Inflammatory macrophage (primary cell): ENCODE measurements at places on chromosomes 4 and X.
A peak's percentile ranks its signal among the peaks of the same experiment; 100 is the strongest.

- DNase-seq = no peak
Observed at GRCh38 chr4:114093221-114093715, 113.8 kb upstream of the ARSJ start.

DNA sequence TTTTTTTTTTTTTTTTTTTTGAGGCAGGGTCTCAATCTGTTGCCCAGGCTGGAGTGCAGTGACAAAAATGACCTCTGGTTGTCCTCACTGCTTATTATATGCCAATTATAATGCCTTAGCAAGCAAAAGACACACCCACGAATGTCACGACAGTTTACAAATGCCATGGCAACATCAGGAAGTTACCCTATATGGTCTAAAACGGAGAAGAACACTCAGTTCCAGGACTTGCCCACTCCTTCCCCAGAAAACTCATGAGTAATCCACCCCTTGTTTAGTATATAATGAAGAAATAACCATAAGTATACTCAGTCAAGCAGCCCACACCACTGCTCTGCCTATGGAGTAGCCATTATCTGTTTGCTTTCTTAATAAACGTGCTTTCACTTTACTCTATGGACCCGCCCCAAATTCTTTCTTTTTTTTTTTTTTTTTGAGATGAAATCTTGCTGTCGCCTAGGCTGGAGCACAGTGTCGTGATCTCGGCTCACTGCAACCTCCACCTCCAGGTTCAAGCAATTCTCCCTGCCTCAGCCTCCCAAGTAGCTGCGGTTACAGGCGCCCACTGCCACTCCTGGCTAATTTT lies 106.2 kb downstream of the SMIM20 start:
- peak; percentile 97 for DNase-seq

- DNase-seq = no peak
Observed at GRCh38 chrX:44480591-44480990, 62.1 kb downstream of the FUNDC1 start.

- DNase-seq = no peak
Observed at GRCh38 chrX:7062276-7062675, 85.2 kb upstream of the STS start.

DNA sequence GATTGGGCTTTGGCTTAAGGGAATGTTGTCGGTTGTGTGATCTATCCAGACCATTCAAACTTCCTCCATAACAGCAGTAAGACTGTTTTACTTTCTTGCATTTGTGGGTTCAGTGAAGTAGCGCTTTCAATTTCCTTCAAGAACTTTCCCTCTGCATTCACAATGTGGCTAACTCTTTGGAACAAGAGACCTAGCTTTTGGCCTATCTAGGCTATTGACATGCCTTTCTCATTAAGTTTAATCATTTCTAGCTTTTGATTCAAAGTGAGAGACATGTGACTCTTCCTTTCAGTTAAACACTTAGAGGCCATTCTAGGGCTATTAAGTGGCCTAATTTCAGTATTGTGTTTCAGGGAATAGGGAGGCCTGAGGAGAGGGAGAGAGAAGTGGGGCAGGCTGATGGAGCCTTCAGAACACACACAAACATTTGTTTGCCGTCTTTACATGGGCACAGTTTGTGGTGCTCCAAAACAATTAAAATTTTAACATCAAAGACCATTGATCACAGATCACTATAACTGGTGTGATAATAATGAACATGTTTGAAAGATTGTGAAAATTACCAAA lies 34.1 kb downstream of the ADH5 start:
- no peak for DNase-seq

DNA sequence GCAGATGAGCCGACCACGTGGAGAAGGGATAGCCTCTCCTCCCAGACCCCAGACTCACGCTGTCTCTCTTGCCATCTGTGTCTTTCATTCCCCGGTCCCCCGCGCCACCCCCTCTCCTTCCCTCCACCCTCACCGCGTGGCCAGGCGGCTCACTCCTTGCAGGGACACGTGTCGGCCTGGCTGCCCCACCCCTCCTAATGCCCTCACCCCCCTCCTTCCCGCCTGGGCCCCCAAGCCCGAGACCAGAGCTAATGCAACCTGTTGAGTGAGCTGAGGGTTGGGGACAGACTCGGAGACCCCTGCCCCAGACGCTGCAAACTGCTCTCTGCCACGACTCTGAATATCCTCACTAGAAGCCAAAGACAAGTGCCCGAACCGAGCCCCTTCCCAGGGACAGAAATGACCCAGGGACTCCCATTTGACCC lies 1.8 kb downstream of the SLC38A5 start:
- DNase-seq = no peak

DNA sequence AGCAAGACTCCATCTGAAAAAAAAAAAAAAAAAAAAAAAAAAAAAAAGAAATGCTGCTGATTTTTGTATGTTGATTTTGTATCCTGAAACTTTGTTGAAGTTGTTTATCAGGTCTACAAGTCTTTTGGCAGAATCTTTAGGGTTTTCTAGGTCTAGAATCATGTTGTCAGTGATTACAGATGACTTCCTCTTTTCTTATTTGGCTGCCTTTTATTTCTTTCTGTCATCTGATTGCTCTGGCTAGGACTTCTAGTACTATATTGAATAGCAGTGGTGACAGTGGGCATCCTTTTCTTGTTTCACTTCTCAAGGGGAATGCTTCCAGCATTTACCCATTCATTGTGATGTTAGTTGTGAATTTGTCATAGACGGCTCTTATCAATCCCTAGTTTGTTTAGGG lies 334.4 kb downstream of the SPRY1 start:
- no peak for DNase-seq

DNA sequence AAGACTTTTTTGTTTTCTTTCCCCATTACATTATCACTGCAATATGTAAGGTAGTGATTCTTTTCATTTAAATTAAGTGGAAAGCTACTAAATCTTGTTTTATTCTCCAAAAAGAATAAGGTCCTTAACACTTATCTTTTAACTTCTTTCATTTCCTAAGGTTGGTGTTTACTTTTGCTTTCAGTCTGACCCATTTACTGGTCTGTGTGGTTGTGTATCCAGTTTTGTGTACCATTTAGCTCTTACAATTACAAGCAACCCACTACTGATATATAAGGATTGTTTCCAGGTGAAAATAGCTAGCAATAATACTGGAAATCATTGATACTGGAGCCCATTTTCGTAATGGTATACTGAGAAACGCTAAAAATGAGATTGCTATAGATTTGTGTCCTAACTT lies 123.1 kb upstream of the CXorf66 start:
- DNase-seq = no peak

- DNase-seq = no peak
Observed at GRCh38 chr4:22179124-22179874, 230.7 kb upstream of the KCNIP4 start.

GRCh38 chr4:80033581-80033980 lies 39.4 kb downstream of the ANTXR2 start:
- no peak for DNase-seq

DNA sequence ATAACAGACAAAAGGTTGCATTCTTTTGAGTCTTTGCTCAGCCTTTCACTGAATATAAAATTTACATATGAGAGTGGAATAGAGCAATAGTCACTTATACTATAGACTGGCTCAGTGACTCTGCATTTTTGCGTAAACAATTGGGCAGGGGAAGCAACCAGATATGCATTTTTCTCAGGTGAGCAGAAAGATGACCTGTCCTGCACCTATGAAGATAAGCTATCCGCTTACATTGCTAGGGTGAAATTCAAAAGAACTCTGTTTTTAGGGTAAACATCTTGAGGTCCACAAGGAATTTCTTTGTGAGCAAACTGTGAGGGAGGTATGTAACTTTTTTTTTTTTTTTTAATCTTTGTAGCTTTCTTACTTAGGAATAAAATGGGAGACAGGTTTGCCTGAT lies 602.4 kb upstream of the PRKX start:
- DNase-seq = no peak

GRCh38 chr4:7978489-7978888 lies 38.8 kb upstream of the AFAP1 start:
- no peak for DNase-seq

- DNase-seq = no peak
Observed at GRCh38 chr4:4719436-4719835, 140.0 kb upstream of the MSX1 start.

DNA sequence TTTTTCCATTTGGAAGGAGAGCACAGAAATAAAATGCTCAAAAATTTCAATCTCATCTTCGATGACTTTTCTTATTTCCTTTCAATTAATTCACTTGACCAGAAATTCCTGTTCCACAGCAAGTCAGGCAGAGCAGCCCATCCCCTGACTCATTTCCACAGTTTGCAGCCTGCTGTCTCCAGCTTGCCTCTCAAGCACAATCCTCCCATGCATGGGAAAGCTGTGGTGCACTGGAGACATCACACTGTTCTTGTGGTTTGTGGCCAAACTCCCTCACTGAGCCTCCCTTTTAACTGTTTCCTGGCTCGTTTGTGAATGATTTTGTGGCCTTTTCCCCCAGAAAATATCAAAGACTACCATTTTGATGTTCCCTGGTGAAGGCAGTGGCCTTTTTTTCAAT lies 114.0 kb upstream of the ENPEP start:
- DNase-seq = no peak

DNA sequence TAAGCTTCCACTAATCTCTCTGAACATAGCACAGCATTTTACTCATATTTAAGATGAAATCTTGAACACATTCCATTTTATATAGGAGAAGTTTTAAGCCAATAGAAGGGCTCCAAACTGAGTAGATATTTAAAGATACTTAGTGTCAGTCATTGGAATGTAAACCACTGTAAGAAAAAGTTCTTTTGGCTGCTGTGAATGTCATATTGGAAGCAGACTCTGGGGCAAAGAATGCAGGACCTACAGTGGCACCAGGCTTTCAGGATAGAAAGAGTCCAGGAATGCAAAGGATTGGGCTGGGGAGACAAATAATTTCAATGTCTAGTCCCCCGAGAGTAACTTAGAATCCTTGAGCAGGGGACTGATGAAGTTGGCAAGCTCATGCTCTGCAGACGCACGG lies 1047.7 kb downstream of the STIM2 start:
- DNase-seq = no peak

DNA sequence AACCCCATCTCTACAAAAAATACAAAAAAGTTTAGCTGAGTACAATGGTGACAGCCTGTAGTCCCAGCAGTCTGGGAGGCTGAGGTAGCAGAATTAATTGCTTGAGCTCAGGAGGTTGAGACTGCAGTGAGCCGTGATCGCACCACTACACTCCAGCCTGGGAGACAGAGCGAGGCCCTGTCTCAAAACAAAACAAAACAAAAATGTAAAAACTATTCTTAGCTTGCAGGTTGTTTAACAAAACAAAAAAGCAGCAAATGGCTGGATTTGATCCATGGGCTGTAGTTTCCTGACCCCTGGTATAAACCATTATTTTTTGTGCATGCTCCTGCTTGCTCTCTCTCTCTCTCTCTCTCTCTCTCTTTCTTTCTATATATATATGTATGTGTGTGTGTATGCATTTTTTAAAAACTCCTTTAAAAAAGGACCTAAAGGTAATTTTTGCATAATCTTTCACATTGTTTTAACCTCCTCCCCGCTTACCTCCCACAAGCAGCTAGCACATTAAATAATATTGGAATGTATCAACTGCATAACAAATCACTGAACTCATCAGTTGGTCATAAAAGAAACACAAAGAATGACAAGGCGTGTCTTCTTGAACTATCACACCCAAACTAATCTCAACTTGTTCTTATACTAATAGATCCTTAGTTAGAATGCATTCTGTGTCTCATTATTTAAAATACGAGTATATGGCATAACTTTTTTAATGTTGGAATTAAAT lies 4.8 kb downstream of the AREG start:
- no peak for DNase-seq

GRCh38 chr4:186078981-186079638 lies 10.2 kb downstream of the TLR3 start:
- no peak for DNase-seq

DNA sequence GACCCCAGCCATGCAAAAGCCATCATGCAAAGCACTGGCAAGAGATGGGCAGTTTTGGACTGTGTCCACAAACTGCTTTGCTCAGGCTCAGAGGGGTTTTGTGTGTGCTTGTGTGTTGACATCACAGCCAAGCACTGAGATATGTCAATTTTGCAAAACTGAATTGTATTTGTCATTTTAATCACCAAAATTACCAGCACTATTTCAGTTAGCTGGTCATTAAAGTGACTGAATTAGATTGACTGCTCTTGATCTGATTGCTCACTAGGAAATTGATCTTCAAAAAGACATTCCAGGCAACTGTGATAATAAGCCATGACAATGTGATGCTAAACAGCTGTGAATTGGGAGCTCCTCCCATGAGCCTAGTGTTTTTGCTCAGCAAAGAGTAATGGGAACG lies 337.3 kb upstream of the GNPDA2 start:
- DNase-seq = no peak

GRCh38 chr4:98481167-98481566 lies 177.2 kb downstream of the TSPAN5 start:
- no peak for DNase-seq

GRCh38 chr4:121156822-121157769 lies 7.0 kb downstream of the TNIP3 start:
- peak; percentile 91 for DNase-seq

- no peak for DNase-seq
Observed at GRCh38 chrX:78111140-78111931, 7.3 kb downstream of the PGK1 start.

- DNase-seq = no peak
Observed at GRCh38 chr4:2045518-2045951, 13.6 kb upstream of the NAT8L start.

GRCh38 chr4:47704693-47705325 lies 133.1 kb downstream of the CORIN start:
- no peak for DNase-seq

GRCh38 chrX:49754233-49754857 lies 58.6 kb upstream of the PAGE1 start:
- peak; percentile 59 for DNase-seq

DNA sequence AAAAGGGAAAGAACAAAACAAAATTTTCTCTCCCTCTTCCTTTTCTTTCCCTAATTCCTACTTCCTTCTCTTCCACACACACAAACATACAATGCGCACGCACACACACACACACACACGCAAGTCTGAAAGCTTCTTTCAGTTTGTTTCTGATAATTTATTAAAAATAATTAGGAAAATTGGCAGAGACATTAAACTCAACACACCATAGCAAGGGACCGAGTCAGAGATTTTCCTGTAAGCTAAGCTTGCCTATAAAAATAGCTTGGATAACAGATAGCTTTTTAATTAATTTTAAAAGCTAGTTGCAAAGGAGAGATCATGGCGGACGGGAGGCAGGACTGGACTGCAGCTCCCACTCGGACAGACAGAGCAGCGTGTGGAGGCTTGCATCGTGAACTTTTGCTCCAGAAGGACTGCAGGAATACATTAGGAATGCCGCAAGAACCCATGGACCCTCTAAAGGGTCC lies 92.6 kb upstream of the MAPK10 start:
- DNase-seq = no peak
